Omental fat pad (tissue), 4 donors: ENCODE measurements at places on chromosomes 4 and X. TPM values are rescaled to one million over a fixed set of nuclear protein-coding genes. Genes with fewer than 3 reads are reported as not detected.

FAM133A gene
- total RNA-seq: not detected

MXRA5 gene
- 0.32 TPM for total RNA-seq

PWWP3B gene
- 6.1 TPM for total RNA-seq

GAGE12J gene
- not detected for total RNA-seq

SPIN4 gene
- 2.3 TPM for total RNA-seq

HEPH gene
- 5.5 TPM for total RNA-seq

PPP1R2C gene
- total RNA-seq: not detected

GUCY1A1 gene
- total RNA-seq: 15.4 TPM

PPBP gene
- total RNA-seq: 1.9 TPM

ADAM29 gene
- not detected for total RNA-seq

S100G gene
- not detected for total RNA-seq

TBX22 gene
- total RNA-seq: not detected

CFAP99 gene
- total RNA-seq: not detected

SOWAHB gene
- not detected for total RNA-seq

TRIM60 gene
- total RNA-seq: not detected

ADGRG4 gene
- total RNA-seq: 0.09 TPM

F8 gene
- 27.4 TPM for total RNA-seq

MAD2L1 gene
- total RNA-seq: 0.31 TPM

HAND2 gene
- total RNA-seq: 29.2 TPM

TRPC5OS gene
- not detected for total RNA-seq

XG gene
- total RNA-seq: 0.12 TPM

GRID2 gene
- not detected for total RNA-seq

MAOB gene
- 69.7 TPM for total RNA-seq

MCUB gene
- total RNA-seq: 28.1 TPM

EVC gene
- 21.4 TPM for total RNA-seq

CDX4 gene
- not detected for total RNA-seq
